ENCODE measurements at places on chromosomes 6 and 20.
A peak's percentile ranks its signal among the peaks of the same experiment; 100 is the strongest.

- no peak for DNase-seq
These were observed 331.5 kb downstream of the SYNE1 start for GRCh38 chr6:152305672-152306071.

DNA sequence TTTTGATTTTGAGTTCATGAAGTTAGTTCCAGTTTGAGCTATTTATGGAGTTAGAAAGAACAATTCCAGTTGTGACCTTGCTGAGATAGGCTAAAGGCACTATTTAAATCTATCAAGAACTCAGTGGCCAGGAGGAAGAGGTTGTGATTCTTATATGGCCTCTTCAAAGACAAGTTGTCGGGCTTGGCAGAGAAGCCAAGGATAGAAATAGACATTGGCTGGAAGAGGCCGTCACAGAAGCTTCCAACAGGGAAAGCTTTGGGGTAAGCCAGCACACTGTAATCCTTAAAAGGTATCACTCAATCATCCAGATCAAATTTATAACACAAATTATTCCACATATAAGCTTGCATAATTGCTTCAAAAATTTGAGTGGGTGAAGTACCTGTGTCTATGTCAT lies 286.1 kb downstream of the SYNE1 start:
- DNase-seq: no peak

DNA sequence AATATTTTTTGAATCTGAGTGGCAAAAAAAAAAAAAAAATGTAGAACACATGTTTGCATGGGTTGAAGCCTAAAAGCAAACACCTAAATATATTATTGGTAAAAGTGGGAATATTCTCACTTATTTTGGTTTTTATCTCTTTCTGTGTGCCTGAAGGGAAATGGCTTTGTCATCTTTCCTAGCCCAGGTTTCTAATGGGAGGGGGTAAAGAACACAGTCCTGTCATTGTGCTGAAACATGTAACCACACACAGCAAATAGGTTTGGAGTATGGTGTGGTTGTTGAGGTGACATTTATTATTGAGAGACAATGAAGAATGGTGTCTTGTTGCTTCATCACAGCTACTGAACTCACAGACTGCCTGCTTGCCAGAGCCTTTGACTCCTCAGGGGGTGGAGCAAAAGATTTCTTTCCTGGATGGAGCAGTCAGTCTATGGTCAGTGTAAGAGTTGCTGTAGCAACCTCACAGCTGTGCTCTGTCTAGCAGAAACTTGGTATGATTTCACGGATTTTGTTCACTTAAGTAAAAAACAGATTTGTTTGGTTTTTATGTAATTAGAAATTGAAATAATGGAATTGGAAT lies 70.2 kb downstream of the CEP57L1 start:
- DNase-seq: no peak

GRCh38 chr6:113281431-113281830 lies 575.7 kb upstream of the MARCKS start:
- no peak for DNase-seq

DNA sequence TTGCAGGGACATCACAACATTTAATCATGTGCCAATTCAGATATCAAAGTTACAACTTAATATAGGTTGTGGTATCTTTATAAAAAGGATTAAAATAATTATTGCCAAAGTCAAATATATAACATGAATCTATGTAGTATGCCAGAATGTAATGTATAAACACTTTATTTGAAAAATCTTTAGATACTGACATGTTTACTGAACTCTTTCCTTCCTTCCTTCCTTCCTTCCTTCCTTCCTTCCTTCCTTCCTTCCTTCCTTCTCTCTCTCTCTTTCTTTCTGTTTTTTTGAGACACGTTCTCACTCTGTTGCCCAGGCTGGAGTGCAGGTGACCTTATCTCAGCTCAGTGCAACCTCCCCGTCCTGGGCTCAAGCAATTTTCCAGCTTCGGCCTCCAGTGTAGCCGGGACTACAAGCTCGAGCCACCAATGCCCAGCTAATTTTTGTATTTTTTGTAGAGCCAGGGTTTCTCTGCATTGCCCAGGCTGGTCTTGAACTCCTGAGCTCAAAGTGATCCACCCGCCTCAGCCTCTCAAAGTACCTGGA lies 496.8 kb upstream of the CITED2 start:
- DNase-seq: no peak

DNA sequence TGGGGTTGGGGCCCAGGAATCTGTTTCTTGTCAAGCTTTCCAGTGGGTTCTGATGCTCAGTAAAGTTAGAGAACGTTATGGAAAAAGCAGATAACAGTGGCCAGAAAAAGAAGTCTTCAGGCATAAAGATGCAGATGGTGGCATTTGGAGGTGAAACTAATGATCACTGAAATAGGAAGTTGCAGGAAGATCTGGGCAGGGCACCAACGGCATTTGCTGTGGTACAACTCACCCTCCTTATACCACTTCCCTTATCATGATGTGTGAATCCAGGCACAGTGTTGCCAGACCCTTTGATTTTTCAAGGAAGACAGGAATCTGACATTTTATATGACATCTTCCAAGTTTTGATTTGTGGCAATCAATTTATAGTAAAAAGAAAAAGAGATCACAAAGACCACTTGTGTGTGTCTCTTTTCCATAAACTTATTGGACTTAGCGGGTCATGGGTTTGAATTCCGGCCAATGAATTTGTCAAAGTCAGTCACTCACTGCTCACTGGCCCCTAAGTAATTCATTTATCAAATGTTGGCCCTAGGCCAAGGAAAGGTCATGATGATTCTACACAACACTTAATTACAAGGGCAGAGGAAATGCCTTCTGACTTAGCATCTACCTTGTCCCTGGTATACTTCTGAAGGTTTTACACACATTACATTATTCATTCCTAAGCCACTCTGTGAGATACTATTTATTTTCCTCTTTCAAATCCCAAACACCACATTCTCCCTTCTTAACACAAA lies 37.6 kb downstream of the LAMP5 start:
- no peak for DNase-seq

DNA sequence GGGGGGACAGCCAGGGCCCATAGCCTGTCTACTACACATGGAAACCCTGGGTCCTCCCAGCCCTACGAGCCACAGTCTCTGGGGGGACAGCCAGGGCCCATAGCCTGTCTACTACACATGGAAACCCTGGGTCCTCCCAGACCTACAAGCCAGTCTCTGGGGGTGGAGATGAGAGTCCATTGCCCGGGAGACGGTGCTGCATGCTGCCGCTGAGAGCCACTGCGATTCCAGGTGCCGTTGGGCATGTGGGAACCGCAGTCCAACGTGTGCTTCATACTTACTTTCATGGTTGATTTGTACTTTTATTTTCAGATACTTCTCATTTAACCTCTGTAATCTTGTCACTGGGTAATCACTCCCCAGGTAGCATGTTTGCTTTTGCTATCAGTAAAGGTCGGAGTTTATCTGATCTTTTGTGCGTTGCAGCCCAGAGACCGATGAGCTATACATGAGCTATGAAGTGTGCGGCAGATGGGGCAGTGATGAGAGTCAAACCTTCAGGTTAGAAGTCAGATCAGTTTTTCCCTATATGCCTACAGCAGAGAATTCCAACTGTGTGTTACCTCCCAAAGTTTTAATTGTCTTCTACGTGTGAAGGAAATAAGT lies 58.2 kb downstream of the SMOC2 start:
- DNase-seq: no peak

GRCh38 chr6:142756215-142756630 lies 188.8 kb downstream of the HIVEP2 start:
- DNase-seq: no peak

GRCh38 chr6:109441069-109441816 lies 719 bp downstream of the SMPD2 start:
- DNase-seq: peak; percentile 39

- no peak for DNase-seq
These were observed 39.1 kb downstream of the SLC24A3 start for GRCh38 chr20:19251506-19251905.

- DNase-seq: no peak
These were observed 148.7 kb upstream of the JARID2 start for GRCh38 chr6:15096894-15097837.

DNA sequence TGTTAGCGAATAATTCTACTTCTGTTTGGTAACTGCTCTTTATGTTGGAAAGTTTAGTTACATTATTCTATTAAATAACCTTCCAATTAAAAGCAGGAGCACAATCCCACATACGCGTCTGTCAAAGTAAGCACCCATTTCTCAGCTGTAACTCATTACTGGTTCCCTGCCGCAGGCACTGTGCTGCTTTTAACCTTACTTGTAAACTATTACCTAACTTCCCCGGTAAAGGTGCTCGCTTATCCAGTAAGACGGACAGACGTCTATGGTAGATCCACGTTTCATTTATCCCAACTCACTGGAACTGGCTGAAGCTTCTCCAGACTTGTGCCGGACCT lies 529 bp upstream of the ENPP4 start:
- no peak for DNase-seq

DNA sequence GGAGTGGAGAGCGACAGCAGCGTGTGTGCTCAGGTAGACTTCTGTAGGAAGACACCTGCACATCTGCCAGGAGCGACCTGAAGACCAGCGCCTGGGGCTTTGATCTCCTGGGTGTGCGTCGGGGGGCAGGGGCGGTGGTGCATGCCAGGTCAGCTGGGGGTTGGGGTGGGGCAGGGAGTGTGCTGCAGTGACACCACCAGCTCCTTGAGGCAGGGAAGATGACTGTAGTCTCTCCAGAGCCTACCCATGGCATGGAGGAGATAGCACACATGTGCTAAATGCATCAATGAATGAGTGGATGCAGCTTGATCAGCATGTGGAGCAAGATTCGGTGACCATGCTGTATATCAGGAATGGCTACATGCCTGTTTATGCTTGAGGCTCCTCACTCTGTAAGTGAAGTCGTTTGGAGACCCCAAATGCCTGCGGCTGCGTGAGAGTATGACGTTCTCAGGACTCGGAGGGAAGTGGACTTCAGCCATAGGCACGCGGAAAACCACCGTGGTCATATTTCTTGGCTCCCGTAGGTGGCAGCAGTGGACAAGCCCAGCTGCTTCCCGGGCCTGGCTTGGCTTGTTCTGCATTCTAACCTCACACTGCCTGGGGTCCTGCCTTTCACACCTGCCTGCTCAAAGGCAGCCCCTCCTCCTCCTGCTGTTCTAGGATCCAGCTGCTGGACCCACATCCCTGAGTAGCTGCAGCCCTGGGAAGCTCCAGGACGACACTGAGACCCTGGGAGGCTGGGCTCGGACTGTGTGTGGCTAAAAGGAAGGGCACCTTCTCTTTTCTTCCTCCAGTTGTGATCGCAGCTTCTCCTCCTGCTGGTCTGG lies 39.4 kb upstream of the KCNK16 start:
- DNase-seq: peak; percentile 53

- no peak for DNase-seq
These were observed 386.7 kb downstream of the HACE1 start for GRCh38 chr6:104473021-104473429.

DNA sequence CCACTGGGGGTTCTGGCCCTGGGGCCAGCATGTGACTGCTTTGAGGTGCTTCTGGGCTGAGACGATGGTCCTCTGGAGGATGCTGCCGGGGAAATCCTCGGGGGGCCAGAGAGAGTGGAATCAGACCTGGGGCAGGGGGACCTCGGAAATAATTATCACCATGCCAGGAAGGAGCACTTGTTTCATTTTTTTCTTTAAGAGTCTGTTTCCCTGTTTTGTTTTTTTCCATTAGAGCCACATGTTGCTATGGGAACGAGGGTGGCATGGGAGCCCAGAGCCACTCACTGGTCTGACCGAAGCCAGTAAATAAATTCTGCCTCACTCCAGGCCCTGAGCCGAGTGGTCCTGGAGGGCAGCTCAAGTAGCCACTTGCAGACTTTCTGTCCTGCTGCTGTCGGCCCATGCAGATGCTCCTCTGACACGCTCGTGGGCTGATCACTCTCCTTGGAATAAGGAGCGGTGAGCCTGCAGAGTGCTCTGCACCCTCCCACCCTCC lies 365.1 kb downstream of the ZFAND3 start:
- DNase-seq: no peak

GRCh38 chr6:41896281-41896680 lies 1.1 kb upstream of the USP49 start:
- no peak for DNase-seq

DNA sequence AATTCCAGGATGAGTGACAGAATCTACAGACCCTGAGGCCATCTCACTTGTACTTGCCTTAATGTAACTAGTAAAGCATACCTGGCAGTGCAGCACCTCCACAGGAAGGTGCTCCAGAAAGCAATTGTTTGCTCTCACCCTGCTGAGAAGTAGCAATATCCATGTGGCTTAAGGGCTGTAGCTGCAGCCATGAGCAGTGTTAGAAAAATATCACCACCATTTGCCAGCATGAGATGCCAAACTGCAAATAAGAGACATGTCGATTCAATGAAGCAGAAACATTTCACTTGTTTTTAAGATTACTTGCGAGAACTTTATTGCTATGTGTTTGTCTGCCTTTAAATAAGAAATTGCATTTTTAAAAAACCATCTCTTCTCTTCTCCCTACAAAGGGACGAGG lies 151.5 kb downstream of the PRL start:
- DNase-seq: no peak

GRCh38 chr6:152048921-152049320 lies 241.4 kb downstream of the ESR1 start:
- no peak for DNase-seq

GRCh38 chr20:21344961-21345360 lies 41.8 kb downstream of the XRN2 start:
- DNase-seq: no peak

- DNase-seq: no peak
These were observed 155.8 kb downstream of the EYA4 start for GRCh38 chr6:133396984-133397348.

GRCh38 chr6:93219447-93219846 lies 199.9 kb downstream of the EPHA7 start:
- DNase-seq: no peak

GRCh38 chr6:41408982-41409381 lies 73.6 kb downstream of the NCR2 start:
- DNase-seq: no peak

DNA sequence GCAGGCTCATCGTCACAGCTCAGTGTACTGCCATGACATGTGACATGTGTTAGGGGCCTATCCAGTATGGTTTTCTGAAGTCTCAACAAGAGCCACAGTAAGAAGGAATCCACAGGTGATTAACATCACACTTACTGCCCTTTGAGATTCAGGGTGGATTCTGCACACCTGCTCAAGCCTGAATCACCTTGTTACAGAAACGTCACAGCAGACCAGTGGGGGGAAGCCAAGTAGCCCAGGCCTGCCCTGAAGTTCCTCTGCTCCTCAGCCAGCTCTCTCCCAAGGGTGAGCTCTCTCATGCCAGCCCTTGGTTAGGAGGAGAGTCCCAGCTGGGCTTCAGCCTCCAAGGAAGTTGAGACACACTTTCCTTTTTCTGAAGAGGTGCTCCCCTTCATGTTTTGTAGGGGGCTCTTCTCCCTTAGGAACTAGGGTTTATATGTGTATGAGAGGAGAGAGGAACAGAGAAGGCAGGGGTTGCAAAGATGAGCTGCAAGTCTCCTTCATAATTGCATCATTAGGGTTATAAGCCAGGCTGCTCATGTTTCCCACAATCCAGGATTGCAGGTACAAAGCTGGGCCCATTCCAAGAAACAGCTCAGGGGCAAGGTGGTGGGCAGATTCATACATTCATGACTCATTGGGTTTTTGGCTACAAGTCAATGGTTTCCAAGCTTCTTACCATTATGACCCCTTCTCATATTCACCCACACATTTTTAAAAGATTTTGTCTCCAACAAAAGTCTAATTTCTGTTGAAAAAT lies 11.6 kb downstream of the GSS start:
- DNase-seq: no peak

- DNase-seq: no peak
These were observed 78.6 kb downstream of the FAXC start for GRCh38 chr6:99270826-99271225.

- peak; percentile 37 for DNase-seq
These were observed at the start of gene SYCP2L for GRCh38 chr6:10886691-10887502. SYCP2L (plus strand) TSS chr6:10887052; CDS start chr6:10887127, 75 bp downstream.

Data from activated CD4-positive, alpha-beta T cell treated with anti-CD3 and anti-CD28 coated beads, Interleukin-2, amount 10 ng/mL, durations not matched to agents 7 days and 5 days (primary cell).